ENCODE measurements at places on chromosomes 4 and X.

DNA sequence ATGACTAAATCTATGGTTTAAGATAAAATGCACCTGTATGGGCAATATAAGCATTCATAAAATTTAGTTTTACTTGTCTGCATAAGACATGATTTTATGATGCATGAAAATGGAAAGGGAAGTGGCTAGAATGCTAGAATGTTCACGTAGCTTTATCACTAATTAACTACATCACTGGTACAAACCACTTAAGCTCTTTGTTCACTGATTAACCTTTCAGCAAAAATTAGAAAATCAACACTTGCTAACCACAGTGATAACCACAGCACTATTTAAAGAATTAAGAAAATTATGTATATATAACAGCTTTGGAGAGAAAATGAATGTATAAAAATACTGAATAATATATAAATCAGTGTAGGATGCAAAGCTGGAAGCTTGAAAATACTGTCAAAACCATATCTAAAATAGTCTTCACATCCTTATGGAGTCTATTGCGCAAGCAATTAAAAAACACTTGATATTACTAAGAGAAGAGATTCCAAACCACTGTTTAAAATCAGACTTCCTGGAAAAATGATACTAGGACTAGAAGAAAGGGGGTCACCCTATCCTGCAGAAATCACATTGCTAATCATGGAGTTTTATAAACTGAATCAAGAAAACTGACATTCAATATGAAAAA lies 51.9 kb downstream of the EFHC2 start:
- H3K27ac ChIP-seq, result no peak overlapping the region
- no peaks in the 10 kb centered on the region for H3K4me1 ChIP-seq
- no peak overlapping the region for H3K4me3 ChIP-seq
- DNase-seq, result no peak
- H3K27me3 ChIP-seq, result peaks cover 3% of the 10 kb centered on the region

- DNase-seq, result no peak
- H3K36me3 ChIP-seq, result no peaks in the 10 kb centered on the region
- no peak overlapping the region for H3K4me3 ChIP-seq
- no peaks in the 10 kb centered on the region for H3K4me1 ChIP-seq
These were observed 136.0 kb upstream of the STX18 start for GRCh38 chr4:4677556-4678522.

- DNase-seq, result no peak
- H3K4me3 ChIP-seq, result no peak overlapping the region
- no peak overlapping the region for H3K27ac ChIP-seq
- no peaks in the 10 kb centered on the region for H3K4me1 ChIP-seq
These were observed 555.4 kb downstream of the STPG2 start for GRCh38 chr4:97587912-97588311.

GRCh38 chr4:8893624-8894423 lies 22.2 kb upstream of the HMX1 start:
- H3K36me3 ChIP-seq, result no peaks in the 10 kb centered on the region
- no peak overlapping the region for H3K27ac ChIP-seq
- peaks cover 35% of the 10 kb centered on the region for H3K27me3 ChIP-seq
- DNase-seq, result no peak
- no peaks in the 10 kb centered on the region for H3K4me1 ChIP-seq
- no peak overlapping the region for H3K4me3 ChIP-seq

GRCh38 chr4:15333692-15334633 lies 93.9 kb upstream of the C1QTNF7 start:
- H3K4me1 ChIP-seq, result no peaks in the 10 kb centered on the region
- H3K4me3 ChIP-seq, result no peak overlapping the region
- no peaks in the 10 kb centered on the region for H3K36me3 ChIP-seq
- no peak overlapping the region for H3K27ac ChIP-seq
- no peak for DNase-seq

DNA sequence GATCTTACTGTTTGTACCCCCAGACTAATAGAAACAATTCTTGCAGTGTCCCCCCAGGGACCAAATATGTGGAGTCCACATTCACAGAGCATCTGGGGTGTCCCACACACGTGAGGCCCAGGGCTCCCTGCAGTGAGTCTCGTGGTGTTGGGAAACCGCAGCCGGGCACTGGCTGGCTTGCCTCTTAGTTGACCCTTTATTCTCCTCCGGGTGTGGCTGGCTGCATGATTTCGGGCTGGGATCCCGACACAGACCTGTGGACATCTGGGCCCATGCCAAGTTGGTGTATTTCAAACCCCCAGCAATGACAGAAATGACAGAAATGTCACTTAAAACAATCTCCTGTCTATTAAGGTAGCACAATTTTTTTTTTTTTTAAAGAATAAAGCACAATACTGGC lies 15.6 kb upstream of the CLDN24 start:
- H3K27ac ChIP-seq, result no peak overlapping the region
- no peaks in the 10 kb centered on the region for H3K36me3 ChIP-seq
- H3K4me3 ChIP-seq, result no peak overlapping the region

GRCh38 chr4:141567326-141567915 lies 69.0 kb upstream of the IL15 start:
- H3K36me3 ChIP-seq, result no peaks in the 10 kb centered on the region
- H3K27ac ChIP-seq, result no peak overlapping the region
- no peaks in the 10 kb centered on the region for H3K4me1 ChIP-seq
- H3K4me3 ChIP-seq, result no peak overlapping the region
- no peaks in the 10 kb centered on the region for H3K27me3 ChIP-seq

GRCh38 chr4:68466185-68466584 lies 18.9 kb downstream of the TMPRSS11E start:
- H3K4me1 ChIP-seq, result peaks cover 11% of the 10 kb centered on the region
- H3K27ac ChIP-seq, result no peak overlapping the region
- no peak overlapping the region for H3K4me3 ChIP-seq
- H3K27me3 ChIP-seq, result no peaks in the 10 kb centered on the region
- H3K36me3 ChIP-seq, result no peaks in the 10 kb centered on the region

GRCh38 chr4:146073517-146073916 lies 102.0 kb upstream of the LSM6 start:
- H3K36me3 ChIP-seq, result no peaks in the 10 kb centered on the region
- no peak overlapping the region for H3K27ac ChIP-seq
- no peak for DNase-seq
- H3K4me1 ChIP-seq, result no peaks in the 10 kb centered on the region

- H3K27me3 ChIP-seq, result peaks cover 8% of the 10 kb centered on the region
- H3K4me1 ChIP-seq, result no peaks in the 10 kb centered on the region
- H3K27ac ChIP-seq, result no peak overlapping the region
- DNase-seq, result no peak
- no peaks in the 10 kb centered on the region for H3K36me3 ChIP-seq
These were observed 61.4 kb downstream of the WFS1 start for GRCh38 chr4:6331018-6331417.

DNA sequence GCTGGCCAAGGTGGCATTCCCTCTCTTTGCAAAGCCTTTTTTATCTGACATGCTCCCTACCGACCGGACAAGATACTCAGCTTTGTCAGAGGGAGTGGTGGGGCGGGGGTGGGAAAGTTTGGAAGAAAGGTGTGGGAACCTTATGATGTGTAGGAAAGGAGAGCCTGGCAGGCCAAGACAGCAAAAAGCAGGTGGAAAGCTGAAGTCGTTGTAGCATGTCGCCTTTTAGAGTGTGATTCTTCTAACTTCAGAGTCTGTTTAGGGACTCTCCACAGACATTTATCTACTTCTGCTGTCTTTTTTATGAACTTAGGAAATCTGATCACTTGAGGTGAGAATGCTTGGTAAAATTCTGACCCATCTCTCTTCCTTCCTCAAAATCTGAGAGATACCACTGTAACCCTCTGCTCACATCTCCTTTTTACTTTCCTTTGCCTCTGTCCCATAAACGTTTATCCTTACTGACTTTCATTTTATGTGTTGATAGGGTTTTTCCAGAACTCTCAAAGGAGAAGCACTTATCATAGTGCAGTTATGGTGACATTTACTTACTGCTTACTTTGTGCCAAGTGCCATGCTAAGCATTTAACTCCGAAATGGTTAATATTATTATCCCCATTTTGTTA lies 8.2 kb upstream of the RUFY3 start:
- H3K27me3 ChIP-seq, result no peaks in the 10 kb centered on the region
- no peak overlapping the region for H3K27ac ChIP-seq
- DNase-seq, result no peak
- no peaks in the 10 kb centered on the region for H3K36me3 ChIP-seq

DNA sequence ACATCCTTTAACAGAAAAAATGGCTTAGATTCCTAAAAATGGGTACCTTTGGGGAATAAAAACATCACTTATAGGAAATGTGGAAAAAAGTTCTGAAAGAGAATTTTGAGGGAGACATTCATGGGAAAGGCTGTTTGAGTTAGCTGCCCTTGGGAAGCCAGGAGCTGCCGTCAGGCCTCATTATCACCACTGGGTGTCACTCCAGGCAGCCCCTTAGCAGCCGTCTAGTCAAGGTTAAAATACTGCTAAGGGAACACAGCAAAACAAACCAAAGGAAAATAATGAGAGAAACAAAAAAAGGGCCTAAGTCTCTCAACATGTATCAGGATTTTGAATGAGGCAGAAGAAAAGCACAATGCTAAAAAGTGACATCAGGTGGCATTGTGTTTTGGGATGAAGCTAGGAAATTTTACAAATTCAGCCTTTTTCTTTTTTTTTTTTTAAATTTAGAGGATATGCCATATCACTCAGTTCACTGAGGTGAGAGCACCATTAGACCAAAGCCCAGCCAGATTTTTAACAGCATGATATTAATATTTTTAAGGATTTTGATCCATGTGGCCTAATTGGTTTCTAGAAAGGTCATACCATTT lies 235.3 kb downstream of the GPAT3 start:
- H3K27ac ChIP-seq, result no peak overlapping the region
- H3K27me3 ChIP-seq, result peaks cover 2% of the 10 kb centered on the region
- H3K36me3 ChIP-seq, result no peaks in the 10 kb centered on the region
- no peak for DNase-seq
- H3K4me3 ChIP-seq, result no peak overlapping the region
- H3K4me1 ChIP-seq, result no peaks in the 10 kb centered on the region

GRCh38 chr4:112938461-112939058 lies 110.9 kb upstream of the ANK2 start:
- H3K4me3 ChIP-seq, result no peak overlapping the region
- H3K27ac ChIP-seq, result no peak overlapping the region
- no peaks in the 10 kb centered on the region for H3K4me1 ChIP-seq
- peaks cover 4% of the 10 kb centered on the region for H3K27me3 ChIP-seq

GRCh38 chrX:17679820-17680219 lies 57.5 kb upstream of the SCML1 start:
- H3K4me3 ChIP-seq, result no peak overlapping the region
- no peak for DNase-seq
- H3K4me1 ChIP-seq, result peaks cover 14% of the 10 kb centered on the region
- H3K27ac ChIP-seq, result no peak overlapping the region

- DNase-seq, result no peak
- no peaks in the 10 kb centered on the region for H3K36me3 ChIP-seq
- no peaks in the 10 kb centered on the region for H3K27me3 ChIP-seq
- H3K27ac ChIP-seq, result no peak overlapping the region
These were observed 503.6 kb upstream of the ZFP42 start for GRCh38 chr4:187491959-187492358.

- no peak overlapping the region for H3K4me3 ChIP-seq
- no peak for DNase-seq
- H3K4me1 ChIP-seq, result no peaks in the 10 kb centered on the region
- no peaks in the 10 kb centered on the region for H3K27me3 ChIP-seq
These were observed 37.0 kb downstream of the HTRA3 start for GRCh38 chr4:8306511-8307021.

- H3K36me3 ChIP-seq, result no peaks in the 10 kb centered on the region
- H3K27me3 ChIP-seq, result peaks cover 2% of the 10 kb centered on the region
- no peak overlapping the region for H3K4me3 ChIP-seq
- no peak for DNase-seq
- H3K27ac ChIP-seq, result no peak overlapping the region
- H3K4me1 ChIP-seq, result no peaks in the 10 kb centered on the region
These were observed 35.3 kb upstream of the SRPX start for GRCh38 chrX:38256019-38256418.

- no peaks in the 10 kb centered on the region for H3K4me1 ChIP-seq
- no peak overlapping the region for H3K4me3 ChIP-seq
- DNase-seq, result no peak
- H3K27me3 ChIP-seq, result no peaks in the 10 kb centered on the region
These were observed 50.4 kb upstream of the TRAM1L1 start for GRCh38 chr4:117135634-117136354.

DNA sequence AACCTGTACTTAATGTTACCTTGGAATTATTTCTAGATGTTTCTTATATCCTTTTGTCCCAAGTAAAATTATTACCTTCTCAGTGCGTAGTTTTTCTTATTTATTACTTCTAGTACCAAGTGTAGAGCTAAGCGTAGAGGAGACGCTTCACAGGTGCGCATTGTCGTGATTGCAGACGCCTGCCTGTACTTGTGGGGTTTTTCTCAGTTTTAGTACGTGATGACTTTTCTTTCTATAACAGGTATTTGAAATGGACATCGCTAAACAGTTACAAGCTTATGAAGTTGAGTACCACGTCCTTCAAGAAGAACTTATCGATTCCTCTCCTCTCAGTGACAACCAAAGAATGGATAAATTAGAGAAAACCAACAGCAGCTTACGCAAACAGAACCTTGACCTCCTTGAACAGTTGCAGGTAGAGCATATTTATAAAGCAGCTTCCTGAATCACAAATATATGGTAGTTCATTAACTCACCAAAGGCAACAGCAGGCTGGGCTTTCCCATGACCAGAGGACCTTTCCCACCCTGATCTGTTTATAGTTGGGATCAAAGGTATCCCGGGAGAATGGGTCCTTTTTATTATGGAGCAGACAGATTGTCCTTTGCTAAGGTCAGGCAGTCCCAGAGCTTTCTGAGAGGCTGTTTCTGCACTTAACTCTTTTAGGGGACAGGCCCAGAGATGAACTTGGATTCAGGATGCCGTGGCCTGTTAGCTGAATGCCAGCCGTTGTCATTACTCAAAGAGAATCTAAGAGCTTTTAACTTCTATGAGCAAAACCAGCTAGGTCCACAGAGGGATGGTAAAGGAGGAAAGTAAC lies 172.9 kb downstream of the PTTG2 start:
- H3K4me3 ChIP-seq, result no peak overlapping the region
- H3K36me3 ChIP-seq, result peaks cover 71% of the 10 kb centered on the region
- no peak overlapping the region for H3K27ac ChIP-seq
- no peaks in the 10 kb centered on the region for H3K27me3 ChIP-seq
- H3K4me1 ChIP-seq, result peaks cover 59% of the 10 kb centered on the region

DNA sequence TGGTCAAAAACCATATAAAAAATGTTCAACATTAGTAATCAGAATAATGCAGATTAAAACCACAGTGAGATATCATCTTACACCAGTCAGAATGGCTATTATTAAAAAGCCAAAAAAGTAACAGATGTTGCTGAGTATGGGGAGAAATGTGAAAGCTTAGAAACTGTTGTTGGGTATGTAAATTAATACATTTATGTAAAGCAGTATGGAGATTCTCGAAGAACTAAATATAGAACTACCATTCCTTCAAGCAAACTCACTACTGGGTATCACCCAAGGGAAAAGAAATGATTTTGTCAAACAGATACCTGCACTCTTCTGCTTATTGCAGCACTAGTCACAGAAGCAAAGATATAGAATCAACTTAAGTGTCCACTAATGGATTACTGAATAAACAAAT lies 576.4 kb upstream of the EPHA5 start:
- H3K27ac ChIP-seq, result no peak overlapping the region
- H3K27me3 ChIP-seq, result no peaks in the 10 kb centered on the region
- H3K4me3 ChIP-seq, result no peak overlapping the region
- no peaks in the 10 kb centered on the region for H3K36me3 ChIP-seq
- DNase-seq, result no peak
